ENCODE measurements at places on chromosomes 2 and 18.
A peak's percentile ranks its signal among the peaks of the same experiment; 100 is the strongest.

- no peak for DNase-seq
Measured at GRCh38 chr18:7954238-7954637, 387.1 kb downstream of the PTPRM start.

DNA sequence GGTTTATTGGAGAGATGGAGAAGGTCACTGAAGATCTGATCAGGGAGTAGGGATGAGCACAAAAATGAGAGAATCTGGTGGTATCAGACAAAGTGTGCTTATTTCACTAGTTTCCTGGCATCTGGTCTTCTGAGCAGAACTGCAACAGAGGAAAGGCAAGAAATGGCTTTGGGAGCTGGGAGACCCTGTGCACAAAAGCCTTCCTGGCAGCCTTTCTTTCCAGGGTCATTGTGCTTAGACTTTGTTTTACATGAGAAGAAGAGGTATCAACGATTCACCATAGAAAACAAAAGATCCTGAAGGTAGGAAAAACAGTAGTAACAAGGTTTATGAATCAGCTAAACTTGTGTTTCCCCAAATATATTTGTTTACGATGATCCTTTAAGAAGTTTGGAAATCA is 162.9 kb downstream of the CNTNAP5 start:
- no peak for DNase-seq

- no peak for DNase-seq
Measured at GRCh38 chr2:26614216-26615138, 26.7 kb downstream of the CIB4 start.

- peak; percentile 52 for DNase-seq
Measured at GRCh38 chr2:68726608-68727367, 7.8 kb upstream of the ARHGAP25 start.

DNA sequence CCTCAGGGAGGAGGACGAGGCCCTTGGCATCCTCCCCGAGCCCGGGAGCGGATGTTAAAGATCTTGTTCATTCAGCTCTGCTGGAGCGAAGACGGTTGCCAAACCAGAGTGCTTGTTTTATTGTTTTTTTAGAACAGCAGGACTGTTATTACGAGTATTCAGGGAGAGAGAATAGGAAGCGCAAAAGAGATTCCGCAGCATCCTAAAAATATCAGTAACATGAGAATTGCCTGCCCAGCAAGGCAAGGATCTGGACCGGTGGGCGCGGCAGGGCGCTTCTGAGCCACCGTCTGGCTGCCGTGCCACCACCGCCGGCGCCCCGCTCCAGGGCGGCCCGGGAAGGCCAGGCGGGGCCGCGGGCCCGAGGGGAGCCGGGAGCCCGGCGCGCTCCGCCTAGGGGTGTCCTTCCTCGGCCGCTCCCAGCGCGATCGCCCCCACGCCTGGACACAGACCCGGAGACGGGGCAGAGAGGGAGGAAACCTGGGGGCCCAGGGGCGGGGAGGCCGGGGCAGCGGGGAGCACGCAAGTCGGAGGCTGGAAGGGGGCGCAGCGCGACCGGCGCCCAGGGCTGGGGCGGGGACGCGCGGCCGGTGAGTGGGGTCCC is 843 bp downstream of the CYS1 start:
- peak; percentile 48 for DNase-seq

DNA sequence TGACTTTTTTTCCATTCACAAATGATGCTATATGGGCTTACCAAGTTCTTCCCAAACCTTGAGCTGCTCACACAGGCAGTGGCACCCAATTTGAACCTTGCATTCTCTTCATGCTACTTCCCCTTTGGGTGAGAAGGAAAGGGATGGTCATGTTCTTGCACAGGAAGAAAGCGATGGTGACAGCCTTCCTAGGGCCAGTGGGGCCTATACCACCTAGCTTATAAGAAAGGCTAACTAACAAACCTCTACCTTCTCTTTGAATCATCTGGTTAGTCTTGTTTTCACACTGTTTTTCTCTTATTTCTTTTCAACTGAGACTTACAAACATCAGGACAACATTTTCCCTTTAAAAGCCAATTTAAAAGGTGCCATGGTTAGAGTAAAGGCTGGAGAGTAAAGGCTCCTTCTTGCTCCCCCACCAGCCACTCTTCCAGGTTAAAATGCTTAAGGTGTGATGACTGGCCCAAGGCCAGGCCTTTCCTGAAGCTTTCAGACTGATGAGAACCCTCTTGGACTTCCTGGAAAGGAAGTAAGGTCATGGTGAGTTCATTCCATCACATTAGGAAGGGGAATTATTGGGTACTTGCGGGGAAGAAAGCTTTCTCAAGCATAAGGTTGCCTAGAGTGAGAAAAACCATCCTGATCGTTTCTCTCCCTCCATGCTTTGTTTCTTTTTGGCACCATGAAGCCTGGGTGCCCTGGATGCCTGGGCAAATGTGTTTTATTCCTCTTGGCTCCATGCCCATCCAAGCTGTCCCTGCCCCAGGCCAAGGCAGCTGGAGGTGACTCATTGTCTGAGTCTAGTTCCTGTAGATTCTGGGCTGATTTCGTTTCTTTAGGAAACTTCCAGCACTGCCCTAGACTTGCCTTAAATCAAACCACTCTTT is 41.4 kb upstream of the ITGB6 start:
- no peak for DNase-seq

- no peak for DNase-seq
Measured at GRCh38 chr2:98665677-98666076, 57.3 kb downstream of the UNC50 start.

DNA sequence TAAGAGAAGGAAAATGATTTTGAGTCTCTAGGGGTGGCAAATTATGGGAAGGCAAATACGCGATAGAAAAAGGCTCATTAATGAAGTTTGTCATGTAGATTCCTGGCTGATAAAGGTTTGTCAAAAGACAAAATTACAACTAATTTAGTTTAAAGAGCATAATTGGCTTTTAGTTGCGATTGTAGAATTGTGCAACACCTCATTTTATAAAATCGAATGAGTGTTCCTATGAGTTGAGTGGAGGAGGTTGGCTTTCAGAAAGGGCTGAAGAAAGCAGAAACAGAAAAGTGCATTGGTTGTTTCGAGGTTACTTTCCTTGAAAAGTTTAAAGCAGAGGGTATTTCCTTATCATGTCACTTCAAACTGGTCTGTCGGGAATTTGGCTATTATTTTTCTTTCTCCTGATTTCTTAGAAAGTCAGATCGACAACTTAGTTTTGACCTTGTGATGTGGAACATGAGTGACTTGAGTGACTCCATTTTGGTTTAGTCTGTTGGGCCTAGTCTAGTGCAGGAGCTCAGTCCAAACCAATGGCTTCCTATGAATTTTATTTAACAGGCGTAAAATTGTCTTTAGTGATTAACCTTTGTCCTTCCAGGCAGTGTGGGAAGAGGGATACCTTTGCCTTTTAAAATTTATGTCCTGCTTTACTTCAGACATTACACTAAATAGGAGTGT is 2.2 kb upstream of the PCYOX1 start:
- DNase-seq, result no peak

GRCh38 chr2:129369437-129369836 is 610.0 kb upstream of the RAB6C start:
- peak; percentile 56 for DNase-seq

DNA sequence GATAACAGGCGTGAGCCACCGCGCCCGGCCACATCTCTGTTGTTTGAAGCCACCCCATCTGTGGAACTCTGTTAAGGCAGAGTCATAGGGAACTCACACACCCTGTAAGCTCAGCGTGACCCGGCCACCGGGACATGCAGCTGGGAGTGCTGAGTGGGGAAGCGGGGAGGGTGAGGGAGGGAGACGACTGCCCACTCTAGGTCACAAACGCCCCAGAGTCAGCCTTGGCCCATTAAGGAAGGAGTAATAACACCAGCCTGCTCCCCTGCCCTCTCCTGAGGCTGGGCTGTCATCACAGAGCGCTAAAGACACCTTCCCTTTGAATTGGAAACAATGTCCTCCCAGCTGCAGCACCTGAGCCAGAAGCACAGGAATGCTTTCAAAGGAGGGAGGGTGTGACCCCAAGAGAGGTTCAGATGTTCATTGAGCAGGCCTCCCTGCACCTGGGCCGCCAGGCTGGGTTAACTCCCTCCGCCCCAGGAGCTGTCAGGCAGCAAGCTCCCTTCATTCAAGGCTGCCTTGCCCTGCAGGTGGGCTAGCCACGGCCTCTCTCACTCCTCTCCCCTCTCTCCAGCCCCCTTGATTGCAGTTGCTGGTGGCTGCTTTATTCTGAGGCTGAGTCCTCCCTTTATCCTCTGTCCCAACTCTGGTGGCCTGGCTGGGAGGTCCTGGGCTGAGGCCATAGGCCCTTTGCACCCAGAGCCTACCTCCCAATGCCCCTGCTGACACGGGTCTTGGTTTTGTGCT is 77.2 kb upstream of the HPCAL1 start:
- no peak for DNase-seq

- DNase-seq, result no peak
Measured at GRCh38 chr2:133658020-133658903, 90.0 kb upstream of the NCKAP5 start.

DNA sequence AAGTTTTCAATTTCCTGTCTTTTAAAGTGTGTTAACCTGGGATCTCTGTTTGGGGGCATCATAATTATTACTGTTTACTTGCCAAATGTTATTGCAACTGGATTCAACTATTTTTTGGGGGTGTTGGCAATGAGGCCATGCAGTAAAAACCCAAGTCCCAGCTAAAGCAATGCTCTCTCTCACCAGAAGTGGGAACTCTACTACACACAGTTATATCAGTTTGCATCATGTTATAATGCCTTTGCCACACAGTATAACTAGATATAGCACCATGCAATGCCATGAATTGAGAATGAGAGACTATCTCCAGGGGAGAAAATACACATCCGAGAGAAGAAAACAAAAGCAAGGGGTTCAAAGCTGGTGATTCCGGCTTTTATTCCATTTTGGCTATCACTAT is 79.0 kb downstream of the GCA start:
- DNase-seq, result no peak

DNA sequence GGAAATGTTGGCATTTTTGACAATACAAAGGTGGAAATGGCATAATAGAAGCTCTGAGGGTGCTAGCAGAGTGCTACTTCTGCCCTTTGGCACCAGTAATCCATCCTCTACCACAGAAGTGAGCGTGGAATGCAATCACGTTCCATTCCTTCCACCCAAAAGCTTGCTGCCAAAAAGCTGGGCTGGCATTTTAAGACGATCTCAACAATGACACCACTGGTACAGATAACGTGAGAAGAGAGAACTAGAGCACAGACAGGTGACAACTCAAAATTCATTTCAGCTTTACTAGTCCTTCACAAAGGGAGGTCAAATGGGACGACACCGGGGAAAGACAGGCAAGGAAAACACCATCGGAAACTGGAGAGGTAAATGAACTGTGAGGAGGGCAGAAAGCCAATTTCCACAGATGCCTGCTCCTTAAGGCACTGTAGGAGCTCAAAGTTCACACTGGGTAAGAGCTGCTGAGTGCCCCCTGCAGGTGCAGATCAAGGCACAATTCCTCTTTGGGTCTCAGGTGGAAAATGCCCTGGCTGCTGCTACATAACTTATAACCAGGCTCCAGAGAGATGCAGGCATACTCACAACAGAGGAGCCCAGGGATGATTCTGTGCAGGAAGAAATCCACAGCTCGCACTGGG is 50.7 kb upstream of the RNU4ATAC start:
- no peak for DNase-seq

- no peak for DNase-seq
Measured at GRCh38 chr2:39780825-39781600, 2.0 kb upstream of the THUMPD2 start.

- DNase-seq, result no peak
Measured at GRCh38 chr2:108604196-108604595, 69.9 kb downstream of the LIMS1 start.

DNA sequence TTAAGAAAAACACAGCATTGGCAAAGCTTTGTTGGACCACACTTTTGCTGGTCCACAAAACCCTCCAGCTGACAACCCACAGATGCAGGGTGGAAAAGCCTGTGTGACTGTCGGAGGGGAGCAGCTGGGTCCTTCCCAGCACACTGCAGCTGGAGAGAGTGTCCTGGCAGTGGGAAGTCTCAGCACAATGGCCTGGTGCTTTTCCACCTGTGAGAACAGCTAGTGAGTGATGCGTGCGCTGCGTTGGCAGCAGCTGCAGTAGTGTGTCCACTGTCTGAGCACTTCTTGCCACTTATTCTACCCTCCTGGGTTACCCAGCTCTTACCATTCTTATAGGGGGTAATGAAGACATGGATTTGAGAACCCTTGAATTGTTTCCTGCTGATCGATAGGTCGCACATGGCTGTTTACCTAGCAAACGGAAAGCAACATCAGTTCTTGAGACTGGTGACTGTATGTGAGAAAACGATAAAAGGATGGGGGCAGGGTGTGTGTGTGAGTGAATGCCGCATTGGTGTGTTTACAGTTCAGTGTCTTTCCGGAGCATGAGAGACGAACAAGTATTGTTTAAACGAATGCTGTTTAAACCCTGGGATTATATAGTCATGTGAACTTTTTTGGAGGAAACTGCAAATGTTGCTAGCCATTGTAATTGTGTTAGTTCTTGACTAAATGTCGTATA is 69.7 kb downstream of the LYPD6 start:
- no peak for DNase-seq

GRCh38 chr2:32277674-32278477 is at the start of gene YIPF4:
YIPF4 (plus strand) TSS chr2:32277904; CDS start chr2:32278156, 252 bp downstream.
- DNase-seq, result peak; percentile 99

DNA sequence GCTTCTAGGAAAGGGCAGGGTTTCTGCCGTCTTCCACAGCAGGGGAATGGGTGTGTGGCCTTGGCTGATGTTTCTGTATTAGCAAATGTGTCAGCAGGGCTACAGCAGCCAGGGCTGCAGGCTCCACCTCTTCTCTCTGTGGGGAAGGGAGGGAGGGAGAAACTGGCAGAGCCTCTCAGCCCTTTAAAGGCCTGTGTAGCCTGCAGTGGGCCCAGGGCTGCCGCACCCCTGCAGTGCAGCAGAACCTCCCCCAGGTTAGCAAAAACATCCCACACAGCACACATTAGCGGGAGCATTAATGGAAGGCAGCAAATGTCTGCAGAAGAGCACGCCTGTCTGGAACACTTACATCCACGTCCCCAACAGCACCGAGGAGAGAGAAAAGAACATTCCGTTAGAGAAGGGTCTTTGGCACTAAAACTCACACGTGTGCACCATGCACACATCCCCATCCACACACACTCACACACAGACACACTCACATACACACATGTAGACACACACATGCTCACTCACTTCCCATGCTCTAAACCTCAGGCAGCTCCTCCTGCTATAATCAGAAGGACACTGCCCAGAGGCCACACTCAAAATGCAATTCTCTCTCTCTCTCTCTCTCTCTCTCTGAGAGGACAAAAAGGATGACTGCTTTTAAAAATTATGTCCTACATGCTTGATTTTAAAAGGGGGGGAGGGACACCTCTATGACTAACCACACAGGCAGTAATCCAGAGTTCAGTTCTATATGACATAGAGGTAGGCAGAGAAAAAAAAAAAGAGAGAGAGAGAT is 24.1 kb downstream of the MRPL35 start:
- no peak for DNase-seq

- no peak for DNase-seq
Measured at GRCh38 chr2:191912764-191913163, 65.9 kb upstream of the CAVIN2 start.
